ENCODE measurements at places on chromosomes 1 and 21.

GRCh38 chr1:214717351-214717750 is 114.4 kb downstream of the CENPF start:
- DNase-seq = no peak

- no peak for DNase-seq
Observed at GRCh38 chr1:46284597-46285564, 18.5 kb downstream of the LRRC41 start.

DNA sequence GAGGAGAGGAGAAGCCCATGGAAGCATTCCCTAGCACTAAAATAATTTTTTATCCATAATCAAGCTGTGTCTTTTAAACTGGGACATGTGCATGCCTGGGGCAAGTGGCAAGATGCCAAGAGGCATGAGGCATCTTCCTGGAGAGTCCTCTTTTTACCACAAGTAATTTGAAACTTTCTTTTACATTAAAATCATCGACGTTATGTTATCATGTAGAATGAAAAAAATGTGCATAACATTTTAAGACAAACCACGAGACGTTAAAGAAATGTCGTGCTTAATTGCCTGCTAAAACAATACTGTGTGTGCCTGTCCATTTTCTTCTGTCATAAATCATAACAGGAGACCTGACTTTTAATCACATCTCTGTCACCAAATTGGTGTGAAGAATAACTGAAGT is 1.5 kb downstream of the STYXL2 start:
- DNase-seq = no peak

DNA sequence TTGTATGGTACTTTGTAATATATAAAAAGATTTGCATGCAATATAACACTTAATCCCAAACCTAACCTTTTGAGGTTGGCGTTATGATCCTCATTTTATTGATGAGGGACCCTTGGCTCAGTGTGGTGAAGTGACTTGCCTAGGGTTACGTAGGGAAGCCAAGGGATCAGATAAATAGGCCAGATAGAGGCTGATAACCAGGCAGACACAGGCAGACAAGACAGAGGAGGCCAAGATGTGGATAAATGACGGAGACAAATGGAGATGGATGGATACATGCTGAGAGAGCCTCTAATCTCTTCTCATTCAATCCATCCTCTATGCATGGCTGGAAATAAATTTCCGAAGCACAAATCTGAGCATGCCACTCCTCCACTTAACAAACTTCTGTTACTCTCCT is 136.9 kb upstream of the SPATA6 start:
- DNase-seq = no peak

DNA sequence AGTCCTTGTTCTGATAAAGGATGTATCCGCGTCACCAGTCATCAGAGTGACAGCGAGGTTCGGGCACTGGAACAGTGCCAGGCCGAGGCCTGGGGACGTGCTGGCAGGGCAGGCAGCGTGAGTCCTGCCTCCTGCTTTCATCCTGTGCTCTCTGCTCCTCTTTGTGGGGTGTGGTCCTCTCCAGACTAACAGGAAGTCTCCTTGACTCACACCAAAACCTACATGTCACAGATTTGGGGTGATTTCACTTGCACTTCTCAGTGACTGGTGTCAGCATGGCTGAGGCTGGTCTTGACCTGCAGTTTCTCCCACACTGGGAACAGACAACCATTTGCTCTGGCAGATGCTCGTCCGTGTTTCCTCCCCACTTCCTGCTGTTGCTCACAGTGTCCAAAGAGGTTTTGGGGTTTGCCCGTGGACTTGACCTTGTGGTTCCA is 8.8 kb upstream of the NLRP3 start:
- peak; percentile 58 for DNase-seq

Measured in T-cell (primary cell).